ENCODE measurements at places on chromosomes 3 and 15.

- DNase-seq = no peak
Observed at GRCh38 chr3:188319569-188319968, 165.6 kb downstream of the LPP start.

DNA sequence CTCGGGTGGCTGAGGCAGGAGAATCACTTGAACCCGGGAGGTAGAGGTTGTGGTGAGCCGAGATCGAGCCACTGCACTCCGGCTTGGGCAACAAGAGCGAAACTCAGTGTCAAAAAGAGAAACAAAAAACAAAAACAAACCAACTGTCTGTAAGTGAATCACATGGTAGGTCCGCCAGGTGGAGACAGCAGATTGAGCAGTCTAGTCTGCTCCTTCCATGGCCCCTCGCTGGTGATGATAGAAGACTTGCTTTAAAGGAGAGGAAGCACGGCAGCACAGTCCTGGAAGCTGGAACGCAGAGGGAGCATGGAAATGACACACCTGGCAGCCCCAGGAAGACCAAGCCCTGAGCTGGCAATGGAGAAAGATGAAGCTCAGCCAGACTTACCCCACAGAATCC is 31.4 kb upstream of the MGLL start:
- no peak for DNase-seq

GRCh38 chr3:123027292-123028232 is at the start of gene SEMA5B:
Gene SEMA5B, minus strand, starts transcription at chr3:123027763. Its CDS starts 66,500 bp downstream, at chr3:122961263.
- DNase-seq = peak; percentile 75

DNA sequence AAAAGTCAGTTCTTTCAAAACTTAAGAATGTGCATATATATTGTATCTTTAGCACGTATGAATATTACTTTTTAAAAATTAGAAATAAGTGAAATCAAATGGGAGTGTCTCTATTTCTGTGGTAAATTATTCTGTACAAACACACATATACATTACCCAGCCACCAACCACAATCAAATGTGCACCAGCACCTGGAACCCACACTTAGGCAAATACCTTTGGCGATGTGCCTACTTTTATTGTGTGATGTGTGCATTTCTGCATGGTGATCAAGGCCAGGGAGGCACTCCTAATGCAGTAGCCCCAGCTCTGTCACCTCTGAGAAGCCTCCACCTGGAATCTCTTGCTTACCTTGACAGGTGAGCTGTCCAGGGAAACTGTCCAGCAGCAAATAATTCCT is 76.9 kb downstream of the PIK3R4 start:
- no peak for DNase-seq

GRCh38 chr3:177552051-177552450 is 354.8 kb upstream of the TBL1XR1 start:
- no peak for DNase-seq

DNA sequence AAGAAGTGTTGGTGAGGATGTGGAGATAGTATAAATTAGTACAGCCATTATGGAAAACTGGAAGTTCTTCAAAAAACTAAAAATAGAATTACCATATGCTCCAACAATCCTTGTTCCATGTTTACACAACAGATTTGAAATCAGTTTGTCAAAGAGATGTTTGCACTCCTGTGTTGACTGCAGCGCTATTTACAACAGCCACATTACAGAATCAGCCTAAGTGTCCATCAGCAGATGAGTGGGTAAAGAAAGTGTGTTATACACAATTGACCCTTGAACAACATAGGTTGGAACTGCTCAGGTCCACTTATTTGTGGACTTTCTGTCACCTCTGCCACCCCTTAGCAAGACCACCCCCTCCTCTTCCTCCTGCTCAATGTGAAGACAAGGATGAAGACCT is 34.7 kb downstream of the LMLN start:
- DNase-seq = no peak

DNA sequence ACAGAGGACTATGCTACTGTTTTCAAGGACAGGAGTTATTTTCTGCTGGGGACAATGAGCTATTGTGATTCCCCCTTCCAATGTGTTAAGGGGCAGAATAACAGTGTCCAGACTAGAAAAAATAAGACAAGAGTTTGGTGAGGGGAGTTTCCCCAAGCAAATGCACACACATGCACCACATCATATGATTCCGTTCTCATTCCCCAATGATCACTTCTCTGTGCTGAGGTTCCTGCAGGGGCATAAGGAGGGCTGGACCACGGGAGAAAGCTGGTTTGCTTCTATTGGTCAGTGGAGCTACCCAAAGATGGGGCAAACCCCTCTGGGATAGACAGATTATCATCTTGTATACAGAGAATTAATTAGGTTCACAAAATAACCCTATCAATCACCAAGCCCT is 80.6 kb downstream of the RBPMS2 start:
- no peak for DNase-seq

DNA sequence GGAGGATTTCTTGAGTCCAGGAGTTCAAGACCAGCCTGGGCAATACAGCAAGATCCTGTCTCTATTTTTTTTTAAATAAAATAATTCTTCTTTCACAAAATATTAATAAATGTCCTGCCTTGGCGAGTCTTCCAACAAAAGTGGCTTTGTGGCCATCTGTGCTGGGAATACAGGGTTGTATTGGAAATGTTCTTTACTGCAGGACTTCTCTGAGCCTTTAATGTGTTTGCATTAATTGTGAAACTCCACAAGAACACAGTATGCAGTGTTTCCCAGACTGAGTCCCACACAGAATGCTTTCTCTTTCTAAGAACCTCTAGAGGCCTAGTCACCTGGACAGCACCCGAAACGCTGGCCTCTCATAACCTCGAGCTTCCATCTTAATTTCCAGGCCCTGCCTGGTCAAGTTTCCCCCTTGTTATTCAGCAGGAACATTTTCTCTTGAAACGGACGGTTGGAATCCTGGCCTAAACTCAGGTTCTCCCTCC is 85.4 kb upstream of the ARRDC4 start:
- no peak for DNase-seq

DNA sequence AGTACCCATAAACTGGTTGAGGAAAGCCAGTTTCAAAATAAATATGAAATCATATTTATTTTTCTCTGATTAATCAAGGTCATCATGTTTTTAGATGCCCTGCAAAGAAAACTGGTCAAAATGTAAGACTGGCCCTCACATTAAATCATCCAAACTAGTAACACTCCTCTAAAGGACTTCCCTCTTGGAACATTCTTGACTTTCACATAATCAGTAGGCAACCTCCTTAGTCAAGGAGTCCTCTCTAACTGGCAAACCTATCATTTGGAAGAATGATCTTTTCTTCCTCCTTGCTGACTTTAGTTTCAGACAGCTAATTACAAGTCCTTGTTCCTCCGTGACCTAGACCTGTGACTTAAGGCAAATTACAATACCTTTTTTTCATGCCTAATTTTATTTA is 82.5 kb upstream of the DCBLD2 start:
- no peak for DNase-seq

DNA sequence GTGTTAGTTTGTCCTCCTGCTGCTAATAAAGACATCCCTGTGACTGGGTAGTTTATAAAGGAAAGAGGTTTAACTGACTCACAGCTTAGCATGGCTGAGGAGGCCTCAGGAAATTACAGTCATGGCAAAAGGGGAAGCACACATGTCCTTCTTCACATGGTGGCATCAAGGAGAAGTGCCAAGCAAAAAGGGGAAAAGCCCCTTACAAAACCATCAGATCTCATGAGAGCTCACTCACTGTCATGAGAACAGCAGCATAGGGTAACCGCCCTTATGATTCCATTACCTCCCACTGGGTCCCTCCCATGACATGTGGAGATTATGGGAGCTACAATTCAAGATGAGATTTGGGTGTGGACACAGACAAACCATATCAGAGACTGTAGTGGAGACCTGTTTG is 27.0 kb downstream of the TM2D3 start:
- no peak for DNase-seq
